Activated CD8-positive, alpha-beta memory T cell treated with anti-CD3 and anti-CD28 coated beads for 1 hour (primary cell): ENCODE measurements at places on chromosomes 1 and 21.

DNA sequence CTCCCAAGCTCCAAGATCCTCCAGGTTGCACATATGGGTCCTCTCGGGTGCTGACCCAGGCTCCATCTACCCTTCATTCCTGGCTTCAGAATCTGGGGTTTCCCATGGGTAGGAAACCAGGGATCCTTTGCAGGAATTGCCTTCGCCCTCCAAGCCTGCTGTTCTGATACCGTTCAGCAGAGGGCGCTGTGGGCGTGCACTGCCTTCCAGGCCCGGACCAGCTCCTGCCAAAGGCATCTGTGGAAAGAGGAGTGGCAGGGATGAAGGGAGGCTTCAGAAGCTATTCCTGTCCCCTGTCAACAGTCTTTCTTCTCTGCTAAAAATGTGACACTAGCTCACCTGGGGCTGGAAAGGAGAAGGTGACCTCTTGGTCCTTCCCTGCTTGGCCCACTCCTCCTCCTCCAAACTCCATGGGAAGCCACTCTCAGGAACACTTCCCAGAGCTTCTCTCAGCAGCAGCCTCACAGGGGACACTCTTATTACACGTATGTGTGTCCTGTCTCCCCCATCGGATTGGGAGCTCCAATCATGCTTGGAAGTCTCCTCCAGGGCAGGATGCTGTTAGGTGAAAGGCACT lies 71.2 kb downstream of the VWA5B1 start:
- no peak for DNase-seq

DNA sequence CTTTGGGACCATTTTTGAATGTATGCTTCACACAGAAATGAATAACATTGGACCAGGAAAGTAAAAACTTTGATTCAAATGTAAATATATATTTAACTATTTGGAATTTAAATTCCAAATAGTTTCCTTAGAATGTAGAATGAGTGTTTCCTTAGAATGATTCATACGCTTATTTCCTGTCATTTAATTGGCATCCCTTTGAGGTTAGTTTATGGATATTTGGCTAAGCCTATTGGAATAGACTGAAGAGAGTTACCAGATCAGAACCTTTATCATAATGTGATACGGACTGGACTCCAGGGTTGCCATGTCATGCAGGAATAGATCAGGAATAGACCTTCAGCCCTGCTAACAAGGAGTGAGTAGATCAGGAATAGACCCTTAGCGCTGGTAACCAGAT lies 133.1 kb downstream of the TNNI3K start:
- DNase-seq = no peak

DNA sequence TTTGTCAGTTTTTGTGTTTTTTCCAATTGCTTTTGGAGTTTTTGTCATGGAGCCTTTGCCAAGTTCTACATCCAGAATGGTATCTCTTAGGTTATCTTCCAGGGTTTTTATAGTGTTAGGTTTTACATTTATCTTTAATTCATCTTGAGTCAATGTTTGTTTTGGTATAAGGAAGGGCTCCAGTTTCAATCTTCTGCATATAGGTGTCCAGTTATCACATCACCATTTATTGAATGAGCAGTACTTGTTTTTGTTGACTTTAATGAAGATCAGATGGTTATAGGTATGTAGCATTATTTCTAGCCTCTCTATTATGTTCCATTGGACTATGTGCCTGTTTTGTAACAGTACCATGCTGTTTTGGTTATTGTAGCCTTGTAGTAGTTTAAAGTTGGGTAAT lies 1233.1 kb downstream of the PLA2G4A start:
- DNase-seq = no peak

DNA sequence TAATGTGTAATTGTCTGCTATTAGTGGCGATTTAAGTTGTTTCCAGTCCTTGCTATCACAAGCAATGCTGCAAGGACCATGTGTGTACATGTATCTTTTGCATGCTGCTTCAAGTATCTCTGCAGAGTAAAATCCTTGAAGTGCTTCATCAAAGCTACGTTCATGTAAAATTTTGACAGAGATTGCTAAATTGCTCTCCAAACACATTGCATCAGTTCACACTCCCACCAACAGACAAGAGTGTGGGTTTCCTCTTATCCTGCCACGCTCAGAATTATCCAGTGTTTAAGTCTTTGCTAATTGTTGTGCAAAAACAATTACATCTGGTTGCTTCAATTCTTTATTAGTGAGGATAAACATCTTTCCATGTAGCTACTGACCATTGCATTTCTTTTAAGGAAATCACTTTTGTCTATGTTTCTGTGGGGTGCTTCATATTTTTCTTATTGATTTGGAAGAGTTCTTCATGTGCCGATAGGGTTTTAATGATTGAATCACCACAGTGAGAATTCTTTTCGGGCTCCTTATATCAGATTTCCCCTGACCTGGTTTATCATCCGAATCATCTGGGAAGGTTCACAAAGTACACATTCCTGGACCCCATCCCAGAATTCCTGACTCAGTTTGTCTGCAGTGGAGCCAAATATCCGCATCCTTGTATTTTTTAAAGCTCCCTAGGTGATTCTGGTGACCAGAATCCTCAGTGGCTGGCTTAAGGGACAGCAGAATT lies 56.3 kb upstream of the GALNT2 start:
- DNase-seq = no peak

DNA sequence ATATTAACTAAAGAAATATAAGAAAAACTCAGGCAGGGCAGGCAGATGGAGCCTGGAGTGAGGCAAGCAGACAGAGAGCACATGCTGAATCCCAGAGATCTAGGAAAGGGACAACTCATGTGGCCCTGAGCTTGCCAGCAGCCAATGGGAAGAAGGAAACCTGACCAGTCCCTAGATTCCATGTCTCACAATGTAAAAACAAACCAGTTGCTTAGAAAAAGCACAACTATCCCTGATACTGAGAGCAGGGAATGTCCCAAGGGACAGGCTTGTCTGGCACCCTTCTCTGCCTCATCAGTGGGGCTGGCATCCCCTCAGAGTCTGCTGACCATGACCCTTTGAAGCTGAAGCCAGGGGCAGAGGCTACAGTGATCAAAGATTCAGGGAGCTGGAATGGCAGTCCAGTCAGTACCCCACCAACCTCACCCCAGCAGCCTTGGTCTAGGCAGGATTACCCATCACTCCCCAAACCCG lies 27.8 kb downstream of the HSPG2 start:
- DNase-seq = no peak

DNA sequence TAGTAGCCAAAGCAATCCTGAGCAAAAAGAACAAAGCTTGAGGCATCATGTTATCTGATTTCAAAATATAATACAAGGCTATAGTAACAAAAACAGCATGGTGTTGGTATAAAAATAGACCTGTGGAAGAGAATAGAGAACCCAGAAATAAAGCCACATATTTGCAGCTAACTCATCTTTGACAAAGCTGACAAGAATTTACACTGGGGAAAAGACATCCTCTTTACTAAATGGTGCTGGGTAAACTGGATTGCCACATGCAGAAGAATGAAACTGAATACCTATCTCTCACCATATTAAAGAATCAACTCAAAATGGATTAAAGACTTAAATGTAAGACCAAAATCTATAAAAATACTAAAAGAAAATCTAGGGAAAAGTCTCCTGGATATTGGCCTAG lies 59.5 kb upstream of the CD55 start:
- no peak for DNase-seq

DNA sequence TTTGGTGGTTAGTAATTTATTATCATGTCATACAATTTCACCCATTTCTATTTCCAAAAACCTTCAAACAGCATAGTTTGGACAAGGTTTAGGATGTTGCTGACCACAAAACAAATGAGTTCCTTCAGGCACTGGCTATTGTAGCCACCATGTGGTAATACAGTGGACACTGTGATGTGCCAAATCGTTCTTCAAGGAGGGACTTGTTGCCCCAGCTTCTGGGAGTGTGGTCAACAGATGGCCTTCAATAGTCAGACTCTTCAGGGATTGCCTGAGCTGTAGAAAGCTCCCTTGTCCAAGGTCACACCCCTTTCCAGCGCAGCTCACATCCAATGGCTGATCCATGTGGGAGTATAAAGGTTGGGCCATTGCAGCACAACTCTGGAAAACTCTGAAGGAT lies 2.6 kb downstream of the PDE4B start:
- no peak for DNase-seq

DNA sequence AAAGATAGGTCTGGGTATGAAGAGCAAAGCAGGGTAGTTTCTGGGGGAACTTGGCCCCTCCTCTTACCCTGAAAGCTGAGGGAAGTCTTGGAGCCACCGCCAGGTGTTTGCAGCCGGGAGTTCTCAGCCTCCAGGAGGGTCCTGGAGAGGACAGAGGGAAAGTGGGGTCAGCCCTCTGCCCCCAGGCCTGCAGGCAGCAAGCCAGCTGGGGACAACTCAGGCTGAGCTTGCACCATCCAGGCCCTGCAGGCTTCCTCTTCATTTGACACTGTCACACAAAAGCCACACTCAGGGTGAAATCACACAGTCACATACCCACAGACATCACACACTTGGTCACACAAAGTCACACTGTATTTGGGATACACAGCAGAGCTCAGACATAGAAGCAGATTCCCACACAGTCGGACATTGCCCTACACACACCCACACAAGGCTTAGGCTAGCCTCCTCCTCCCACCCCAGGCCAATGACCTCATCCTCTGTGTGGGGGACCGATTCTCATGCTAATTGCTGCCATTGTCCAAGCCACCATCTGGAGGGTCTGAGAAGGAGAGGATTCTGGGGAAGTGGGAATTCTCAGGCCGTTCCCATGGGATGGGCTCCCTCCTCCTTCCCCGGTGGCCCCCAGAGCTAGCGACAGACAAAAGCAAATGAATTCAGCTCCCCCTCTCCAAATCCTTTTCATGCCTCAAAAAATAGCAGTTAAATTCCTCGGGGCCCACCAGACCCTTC lies 3.7 kb downstream of the NES start:
- DNase-seq = no peak
